ENCODE measurements at places on chromosomes 7 and 10.

DNA sequence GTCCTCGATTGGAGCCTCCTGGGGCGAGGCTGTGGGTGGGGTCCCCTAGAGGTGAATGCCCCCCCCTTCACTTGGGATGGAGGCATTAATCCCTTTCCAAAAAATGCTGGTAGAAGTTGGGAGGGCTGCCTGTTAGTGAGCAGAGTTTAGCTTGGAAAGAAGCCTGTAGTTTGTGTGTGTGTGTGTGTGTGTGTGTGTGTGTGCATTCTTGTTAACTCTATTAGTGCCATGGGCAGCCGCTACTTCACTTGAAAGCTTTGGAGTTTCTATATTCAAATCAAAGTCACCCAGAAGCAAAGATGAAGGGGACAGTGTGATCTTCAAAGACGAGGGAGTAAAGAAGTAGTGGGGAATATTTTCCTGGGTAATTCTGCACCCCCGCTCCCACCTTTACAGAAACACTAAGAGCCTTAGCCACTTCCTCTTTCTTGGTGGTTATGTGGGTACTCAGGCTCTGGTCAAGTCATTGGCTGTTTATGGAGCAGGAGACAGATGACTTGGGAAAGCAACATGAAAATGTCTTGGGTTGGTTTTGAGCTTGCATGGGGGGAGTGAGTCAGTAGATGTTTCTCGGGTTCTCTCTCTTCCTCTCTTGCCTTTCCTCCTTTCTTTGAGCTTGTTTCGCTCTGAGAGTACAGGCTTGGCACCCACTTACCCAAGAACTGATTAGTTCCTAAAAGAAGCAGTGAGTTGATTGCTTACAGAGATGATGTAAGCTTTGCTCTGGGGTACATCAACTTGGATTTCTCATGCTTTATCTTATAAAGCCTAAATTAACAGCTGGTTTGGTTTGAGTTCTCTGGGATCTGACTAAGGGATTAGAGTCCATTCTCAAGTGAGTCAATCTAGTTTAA lies 35.9 kb downstream of the TCF7L2 start:
- no peak for DNase-seq

DNA sequence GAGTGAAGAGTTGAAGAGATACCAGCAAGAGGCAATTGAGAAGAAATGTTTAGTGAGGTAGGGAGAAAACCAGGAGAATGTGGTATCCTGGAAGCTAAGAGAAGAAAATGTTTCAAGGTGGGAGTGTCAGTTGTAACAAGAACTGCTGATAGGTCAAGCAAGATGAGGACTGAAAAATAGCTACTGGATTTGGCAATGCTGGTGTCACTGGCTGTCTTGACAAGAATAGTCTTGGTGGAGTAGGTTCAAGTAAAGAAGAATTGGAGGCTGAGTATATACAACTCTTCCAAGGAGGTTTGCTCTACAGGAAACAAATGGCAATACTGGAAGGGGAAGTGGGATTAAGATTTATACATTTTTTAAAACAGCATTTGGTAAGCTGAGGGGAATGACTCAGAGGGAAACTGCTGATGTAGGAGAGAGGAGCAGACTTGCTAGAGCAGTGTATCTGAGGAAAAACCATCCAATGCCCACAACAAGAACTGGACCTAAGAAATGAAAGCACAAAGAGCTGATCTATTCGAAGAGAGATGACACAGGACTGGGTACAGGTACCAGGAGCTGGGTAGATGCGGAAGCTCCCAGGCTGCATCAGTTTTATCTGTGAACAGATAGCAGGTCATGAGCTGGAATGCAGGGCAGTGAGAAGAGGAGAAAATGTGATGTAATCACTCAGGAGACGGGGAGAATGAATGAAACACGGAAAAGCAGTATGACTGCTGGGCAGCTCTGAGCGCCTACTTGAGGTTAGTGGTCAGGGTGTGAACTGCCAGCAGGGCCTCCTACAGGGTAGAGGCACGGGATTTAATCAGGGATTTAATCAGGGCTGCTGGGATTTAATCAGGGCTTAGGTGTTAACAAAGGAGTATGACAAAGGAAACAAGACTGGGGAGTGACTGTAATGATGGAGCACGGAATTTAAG lies 34.5 kb downstream of the FAM25A start:
- no peak for DNase-seq

DNA sequence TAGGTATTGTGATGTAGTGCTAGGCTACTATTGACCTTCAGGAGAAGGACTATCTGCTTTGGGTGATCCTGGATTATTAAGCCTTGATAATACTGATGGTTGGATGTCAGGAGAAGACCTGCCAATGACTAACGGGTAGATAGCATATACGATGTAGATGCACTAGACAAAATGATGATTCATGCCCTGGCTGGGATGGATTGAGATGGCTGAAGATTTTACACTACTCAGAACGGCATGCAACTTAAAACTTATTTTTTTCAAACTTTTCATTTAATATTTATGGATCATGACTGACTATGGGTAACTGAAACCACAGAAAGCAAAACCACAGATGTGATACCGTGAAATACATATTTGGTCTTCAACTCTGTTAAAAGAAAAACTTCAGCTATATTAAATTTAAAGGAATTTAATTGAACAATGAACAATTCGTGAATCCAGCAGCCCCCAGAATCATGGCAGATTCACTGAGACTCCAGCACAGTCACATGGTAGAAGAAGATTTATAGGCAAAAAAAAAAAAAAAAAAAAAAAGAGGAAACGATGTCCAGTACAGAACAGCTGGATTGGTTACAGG lies 124.6 kb upstream of the CDK13 start:
- no peak for DNase-seq

DNA sequence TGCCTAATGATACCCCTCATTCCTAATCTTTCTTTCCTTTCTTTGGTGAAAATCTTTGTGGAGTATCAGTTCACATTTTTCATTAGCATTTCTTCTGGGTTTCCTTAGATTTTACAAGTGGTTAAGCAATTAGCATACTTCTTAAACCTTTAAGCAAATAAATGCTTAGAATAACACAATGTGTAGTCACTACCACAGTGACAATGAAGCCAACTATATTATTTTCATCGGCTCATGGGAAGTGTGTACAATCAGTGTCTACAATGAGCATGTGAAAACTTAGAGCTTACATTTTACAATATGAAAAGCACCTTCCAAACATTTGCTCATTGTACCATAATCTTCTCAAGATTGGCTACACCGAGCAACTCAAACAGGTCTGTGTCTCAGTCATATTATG lies 176.2 kb upstream of the PLXNA4 start:
- DNase-seq = no peak

DNA sequence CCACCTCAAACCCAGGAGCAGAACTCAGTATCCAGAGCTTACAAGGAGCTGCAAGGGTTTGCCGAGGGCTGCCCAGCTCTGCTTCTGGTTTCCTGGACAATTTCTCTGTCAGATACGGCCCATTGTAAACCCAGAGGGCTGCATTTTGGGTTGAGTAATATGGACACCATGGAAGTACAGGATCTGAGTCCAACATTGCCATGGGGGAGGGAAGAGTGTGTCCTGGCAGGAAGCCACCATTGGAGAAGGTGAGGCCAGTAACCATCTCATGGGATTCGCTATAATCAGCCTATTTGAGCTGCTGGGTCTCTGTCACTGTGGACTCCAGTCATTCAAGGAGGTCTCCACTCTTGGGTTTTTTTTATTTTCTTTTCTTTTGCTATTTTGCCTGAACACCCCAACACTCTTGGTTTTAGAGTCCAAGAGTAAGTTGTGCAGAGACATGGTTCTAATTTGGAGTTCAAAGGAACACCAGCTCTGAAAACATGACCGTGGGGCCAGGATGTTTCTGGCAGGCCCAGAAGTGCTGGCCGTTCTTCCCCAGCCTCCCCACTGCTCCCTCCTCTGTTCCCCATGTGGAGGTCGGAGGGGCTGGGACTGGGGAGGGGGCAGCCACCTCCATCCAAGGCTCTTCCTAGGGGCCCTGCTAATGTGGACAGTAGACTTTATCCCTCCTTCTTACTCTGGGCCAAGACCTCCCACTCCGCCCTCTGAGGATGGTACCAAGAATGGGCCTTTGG lies 46.2 kb downstream of the CHST3 start:
- no peak for DNase-seq

DNA sequence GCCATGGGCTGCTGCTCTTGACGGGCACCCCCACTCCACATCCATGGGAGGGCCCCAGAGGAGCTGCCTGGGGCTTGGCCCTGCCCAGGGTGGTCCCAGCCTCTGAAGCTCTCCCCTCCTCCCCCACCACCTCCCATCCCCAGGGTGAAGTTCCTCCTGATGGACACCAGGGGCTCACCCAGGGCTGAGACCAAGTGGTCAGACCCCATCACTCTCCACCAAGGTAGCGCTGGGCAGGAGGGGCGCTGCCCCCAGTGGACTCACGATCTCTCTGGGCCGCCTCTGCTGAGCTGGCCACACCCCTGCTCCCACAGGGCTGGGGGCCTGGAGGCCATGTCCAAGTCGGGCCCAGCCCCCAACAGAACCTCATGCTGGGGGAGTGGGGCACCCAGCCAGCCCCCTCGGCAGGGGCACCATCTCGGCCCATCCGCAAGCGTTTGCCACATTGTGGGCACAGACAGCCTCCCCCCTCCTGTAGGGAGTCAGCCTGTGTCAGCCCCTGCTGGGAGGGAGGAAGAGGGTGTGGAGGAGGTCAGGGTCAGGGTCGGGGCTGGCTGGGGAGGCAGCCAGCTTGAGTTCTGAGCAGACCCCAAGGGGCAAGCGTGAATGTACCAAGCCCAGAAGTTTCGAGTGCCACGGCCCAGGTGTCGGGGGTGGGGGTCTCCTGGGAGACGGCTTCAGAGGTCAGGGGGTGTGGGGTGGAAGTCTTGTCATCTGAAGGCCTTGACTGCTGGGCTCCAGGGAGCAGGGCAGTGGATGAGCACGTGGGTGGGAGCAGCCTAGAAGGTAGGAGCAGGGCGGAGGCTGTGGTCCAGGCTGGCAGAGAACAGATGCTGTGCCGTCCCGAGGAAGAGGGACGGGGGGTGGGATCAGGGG lies 2.8 kb downstream of the UPK3B start:
- no peak for DNase-seq

DNA sequence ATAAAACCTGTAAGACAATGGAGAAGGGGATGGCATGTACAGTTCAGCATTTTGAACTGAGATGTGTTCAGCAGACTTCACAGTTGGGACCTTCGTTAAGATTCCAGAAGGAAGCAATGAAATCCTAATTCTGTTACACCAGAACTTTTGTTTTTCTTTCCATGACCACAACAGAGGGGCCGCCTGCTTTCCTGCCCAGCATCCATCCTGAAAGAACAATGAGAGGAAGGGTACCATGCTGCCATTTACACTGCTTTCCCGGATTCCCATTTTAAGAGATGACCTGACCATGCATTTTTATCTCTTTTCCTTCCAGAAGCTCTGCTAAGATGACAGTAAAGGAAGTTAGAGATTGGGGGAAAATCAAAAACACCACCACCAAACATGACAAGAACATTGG lies 92.7 kb downstream of the PIP4K2A start:
- no peak for DNase-seq
